ENCODE measurements at places on chromosomes 3 and 15. TPM values are rescaled to one million over a fixed set of nuclear protein-coding genes. Genes with fewer than 3 reads are reported as not detected.

The TICRR gene
- 15.9 TPM for total RNA-seq

The DVL3 gene
- total RNA-seq: 24.6 TPM

The SERINC4 gene
- total RNA-seq: 0.12 TPM

The AMT gene
- total RNA-seq: 0.29 TPM

The SPSB4 gene
- 0.13 TPM for total RNA-seq

The ZNF501 gene
- not detected for total RNA-seq

The CCRL2 gene
- total RNA-seq: 0.15 TPM

The LPP gene
- 11.3 TPM for total RNA-seq

The GOLGA8Q gene
- total RNA-seq: 0.08 TPM

The DCBLD2 gene
- 325 TPM for total RNA-seq

The CCDC191 gene
- 2.2 TPM for total RNA-seq

The POPDC2 gene
- total RNA-seq: 0.16 TPM

The PLA2G4D gene
- not detected for total RNA-seq

The STAC gene
- total RNA-seq: 2.6 TPM

The KCNMB2 gene
- total RNA-seq: not detected

The SYNPR gene
- not detected for total RNA-seq

The CNTN4 gene
- not detected for total RNA-seq

The TNFSF10 gene
- total RNA-seq: 0.10 TPM

The RTP4 gene
- total RNA-seq: not detected

The REC114 gene
- not detected for total RNA-seq

The MELTF gene
- total RNA-seq: 46.4 TPM

The PP2D1 gene
- total RNA-seq: not detected

The COL6A5 gene
- not detected for total RNA-seq

The NME9 gene
- not detected for total RNA-seq

The CHL1 gene
- not detected for total RNA-seq

The CACNA2D2 gene
- total RNA-seq: 0.42 TPM

The EIF4E3 gene
- 2.6 TPM for total RNA-seq

The PLA2G4E gene
- not detected for total RNA-seq

The DISP2 gene
- 1.1 TPM for total RNA-seq

The SLC22A13 gene
- total RNA-seq: not detected

The MAGEL2 gene
- not detected for total RNA-seq

The LRRC2 gene
- not detected for total RNA-seq

The SAXO2 gene
- 2.4 TPM for total RNA-seq

The GOLGA6D gene
- not detected for total RNA-seq

The WDR72 gene
- total RNA-seq: 7.6 TPM

The MYRIP gene
- total RNA-seq: not detected

The MNS1 gene
- total RNA-seq: 2.7 TPM

The SLC28A2 gene
- total RNA-seq: not detected

The MRPL3 gene
- total RNA-seq: 103 TPM

The TMEM266 gene
- total RNA-seq: 0.05 TPM

The CACNA2D3 gene
- total RNA-seq: 0.05 TPM

The RBP2 gene
- not detected for total RNA-seq

The TTBK2 gene
- 1.6 TPM for total RNA-seq

The CCDC39 gene
- total RNA-seq: not detected

The UBE3A gene
- 25.9 TPM for total RNA-seq

The HAUS2 gene
- 20.9 TPM for total RNA-seq

The CORO2B gene
- 3.7 TPM for total RNA-seq

The TRPM1 gene
- not detected for total RNA-seq

The KCNMB3 gene
- total RNA-seq: 0.91 TPM

The FGD5 gene
- not detected for total RNA-seq

The ALPK3 gene
- total RNA-seq: 0.28 TPM

The SCN11A gene
- total RNA-seq: not detected

The NPAP1 gene
- total RNA-seq: not detected

The DGKG gene
- 9.0 TPM for total RNA-seq

Measured in A549 treated with DMSO at 1 μM for 4 hours (cell line).